ENCODE measurements at places on chromosomes 5 and 9.

GRCh38 chr5:1293416-1294205 is 1.3 kb downstream of the TERT start:
- DNase-seq = no peak

DNA sequence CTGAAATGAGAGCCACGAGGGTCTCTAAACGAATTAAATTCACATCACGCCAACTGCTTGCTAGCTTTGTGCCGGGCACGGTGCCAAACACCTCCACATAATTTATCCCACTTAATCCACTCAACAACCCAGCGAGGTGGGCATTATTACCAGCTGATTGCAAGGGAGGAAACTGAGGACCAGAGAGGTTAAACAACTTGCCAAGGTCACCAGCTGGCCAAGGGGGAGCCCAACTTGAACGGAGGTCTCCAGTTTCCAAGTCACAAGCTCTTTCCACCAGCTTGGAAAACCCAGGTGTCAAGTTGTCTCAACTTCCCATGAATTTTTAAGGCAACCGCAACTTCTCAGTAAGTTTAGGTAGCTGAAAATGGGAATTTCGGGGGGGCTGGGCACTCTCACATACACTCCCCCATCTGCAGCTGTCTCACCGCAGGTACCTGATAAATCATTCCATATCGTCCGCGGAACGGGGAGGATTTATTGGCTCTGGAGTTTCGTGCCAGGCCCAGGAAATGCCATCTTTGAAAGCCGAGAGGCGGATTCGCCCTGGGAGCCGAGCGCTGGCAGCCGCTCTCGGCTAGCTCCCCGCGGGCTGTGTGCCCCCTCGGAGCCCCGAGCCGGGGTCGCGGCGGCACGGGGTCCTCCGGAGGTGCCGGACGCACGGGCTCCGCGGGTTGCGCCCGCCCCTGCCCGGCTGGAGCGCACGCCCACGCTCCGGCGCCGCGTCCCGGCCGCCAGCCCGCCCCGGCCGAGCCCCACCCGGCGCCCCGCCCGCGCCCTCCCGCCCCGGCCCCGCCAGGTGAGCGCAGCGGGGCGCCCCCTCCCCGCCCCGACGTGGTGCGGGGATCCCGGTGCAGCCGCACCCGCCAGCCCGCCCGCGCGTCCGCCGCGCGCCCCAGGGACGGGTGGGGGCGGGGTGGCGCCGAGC is 617 bp downstream of the PTPN3 start:
- DNase-seq = no peak

GRCh38 chr9:68966496-68966944 is 47.4 kb downstream of the PRKACG start:
- DNase-seq = no peak

- DNase-seq = no peak
These were observed 1253.6 kb downstream of the EFNA5 start for GRCh38 chr5:106417163-106417562.

GRCh38 chr5:142636093-142636492 is 49.8 kb downstream of the FGF1 start:
- DNase-seq = no peak

DNA sequence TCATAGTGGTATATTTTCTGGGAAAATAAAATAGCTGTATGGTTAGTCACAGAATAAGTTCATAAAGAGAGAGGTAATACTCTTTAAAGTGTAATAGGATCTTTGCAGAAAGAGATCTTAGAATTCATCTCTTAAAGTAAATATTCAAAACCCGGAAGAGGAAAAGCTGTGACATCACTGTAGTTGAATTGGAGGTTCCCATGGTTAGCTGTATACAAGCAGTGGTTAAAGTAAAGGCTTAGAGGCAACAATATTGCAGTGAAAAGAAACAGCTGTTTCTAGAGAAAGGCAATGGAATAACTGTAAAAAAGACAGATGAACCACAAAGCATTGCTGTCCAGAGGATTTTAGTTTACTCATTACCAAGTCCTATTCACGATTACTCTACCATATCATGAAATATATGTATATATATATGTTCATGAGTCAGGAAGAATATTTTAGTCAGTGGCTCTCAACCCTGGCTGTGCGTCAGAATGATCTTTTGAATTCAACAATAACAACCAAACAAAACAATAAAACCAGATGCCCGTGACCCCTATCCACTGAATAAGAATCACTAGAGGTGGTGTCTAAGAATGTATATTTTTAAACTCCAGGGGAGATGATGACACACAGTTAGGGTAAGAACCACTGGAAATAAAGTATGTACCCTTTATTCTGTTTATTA is 4.7 kb downstream of the ERCC6L2 start:
- DNase-seq = peak; percentile 87

GRCh38 chr5:158824241-158824882 is 275.4 kb downstream of the EBF1 start:
- DNase-seq = no peak

- no peak for DNase-seq
These were observed 110.1 kb downstream of the SPOCK1 start for GRCh38 chr5:137389042-137389441.

DNA sequence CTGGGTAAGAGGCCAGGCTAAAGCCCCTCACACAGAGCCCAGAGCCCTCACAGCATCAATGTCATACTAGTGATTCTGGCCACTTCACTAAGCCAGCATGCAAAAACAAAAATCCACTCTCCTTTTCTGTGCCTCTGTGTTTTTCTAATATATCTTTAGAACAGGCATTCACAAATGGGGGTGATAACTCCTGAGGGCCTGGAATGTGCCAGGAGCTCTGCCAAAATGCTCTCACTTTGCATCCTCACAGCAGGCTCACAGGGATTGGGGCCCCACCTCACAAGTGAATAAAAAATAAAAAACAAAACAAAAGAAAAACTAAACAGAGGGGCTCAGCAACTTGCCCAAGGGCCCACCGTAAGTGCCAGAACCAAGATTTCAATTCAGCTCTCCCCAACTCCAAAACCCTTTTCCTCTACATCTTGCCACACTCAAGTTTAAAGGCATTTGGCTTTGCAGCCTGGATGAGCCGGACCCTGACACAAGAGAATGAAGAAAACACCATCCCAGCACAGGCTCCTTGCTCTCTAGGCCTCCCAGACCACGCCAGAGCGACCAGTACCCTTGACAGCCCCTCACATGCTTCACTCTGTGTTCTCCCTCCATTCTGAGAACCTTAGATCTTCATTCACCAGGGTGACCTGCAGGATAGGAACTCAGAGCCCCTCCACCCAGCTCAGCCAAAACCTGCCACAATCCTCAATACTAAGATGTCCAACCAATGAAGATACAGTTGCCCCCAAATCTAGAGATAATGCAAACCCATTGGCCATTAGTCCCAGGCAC is 51.3 kb downstream of the SAXO1 start:
- no peak for DNase-seq

GRCh38 chr5:128002425-128002824 is 81.1 kb upstream of the SLC12A2 start:
- no peak for DNase-seq

DNA sequence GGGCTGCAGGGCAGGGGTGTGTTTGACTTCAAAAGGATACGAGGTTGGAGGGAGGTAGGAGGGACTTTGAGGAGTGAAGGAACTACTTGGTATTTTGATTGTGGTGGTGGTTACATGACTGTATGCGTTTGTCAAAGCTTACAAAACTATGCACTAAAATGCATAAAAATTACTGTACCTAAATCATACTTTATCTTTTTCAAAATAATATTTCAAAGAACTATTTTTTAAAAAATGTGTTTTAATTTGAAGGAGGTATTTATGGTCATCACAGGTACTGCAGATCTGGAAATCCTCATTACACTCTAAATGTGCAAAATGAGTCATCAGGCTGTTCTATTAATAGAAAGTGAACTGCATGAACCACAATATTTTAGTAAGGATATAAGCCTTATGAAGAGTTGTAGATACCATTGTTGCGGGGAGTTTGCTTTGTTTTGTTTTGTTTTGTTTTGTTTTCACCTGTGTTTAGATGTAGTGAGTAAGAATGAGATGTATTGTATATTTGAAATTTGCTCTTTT is 116.9 kb downstream of the ARRDC3 start:
- DNase-seq = peak; percentile 77

DNA sequence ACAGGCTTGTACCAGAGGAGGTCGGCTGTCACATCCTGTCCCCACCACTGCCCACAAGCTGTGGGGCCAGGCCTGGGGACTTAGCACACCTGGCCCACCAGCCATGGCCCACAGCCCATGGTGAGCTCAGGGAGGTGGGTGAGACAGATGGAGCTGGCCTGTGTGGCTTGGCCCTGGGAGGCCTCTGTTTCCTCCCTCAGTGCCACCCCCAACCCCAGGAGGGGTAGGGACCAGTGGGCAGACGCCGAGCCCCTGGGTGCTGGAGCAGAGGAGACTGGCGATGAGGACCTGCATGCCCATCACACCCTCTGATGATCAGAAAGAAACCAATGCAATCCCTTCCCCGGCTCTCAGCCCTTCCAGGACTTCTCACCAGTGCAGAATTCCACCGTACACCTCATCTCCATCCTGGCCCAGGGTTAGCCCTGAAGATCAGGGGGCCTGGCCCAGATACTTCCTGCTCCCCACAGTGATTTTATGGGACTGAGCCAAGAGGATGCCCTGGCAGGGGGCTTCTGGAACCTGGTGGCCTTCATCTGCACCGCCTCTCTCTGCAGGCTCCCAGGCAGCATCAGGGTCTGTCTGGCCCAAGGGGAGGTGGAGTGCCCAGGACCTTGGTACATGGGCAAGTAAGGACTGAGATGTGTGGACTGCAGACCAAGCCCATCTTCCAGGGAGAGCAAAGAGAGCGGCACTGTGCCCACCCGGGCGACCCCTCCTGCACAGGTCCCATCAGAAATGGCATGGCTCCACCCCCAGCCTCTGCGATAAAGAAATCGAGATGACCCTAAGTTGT is 16.9 kb upstream of the NKD2 start:
- DNase-seq = no peak

GRCh38 chr9:70049236-70049635 is 5.6 kb downstream of the MAMDC2 start:
- DNase-seq = no peak

GRCh38 chr9:129497005-129497812 is 123.7 kb downstream of the C9orf50 start:
- peak; percentile 15 for DNase-seq

- no peak for DNase-seq
These were observed 436.5 kb upstream of the SLC30A5 start for GRCh38 chr5:68657055-68657961.

DNA sequence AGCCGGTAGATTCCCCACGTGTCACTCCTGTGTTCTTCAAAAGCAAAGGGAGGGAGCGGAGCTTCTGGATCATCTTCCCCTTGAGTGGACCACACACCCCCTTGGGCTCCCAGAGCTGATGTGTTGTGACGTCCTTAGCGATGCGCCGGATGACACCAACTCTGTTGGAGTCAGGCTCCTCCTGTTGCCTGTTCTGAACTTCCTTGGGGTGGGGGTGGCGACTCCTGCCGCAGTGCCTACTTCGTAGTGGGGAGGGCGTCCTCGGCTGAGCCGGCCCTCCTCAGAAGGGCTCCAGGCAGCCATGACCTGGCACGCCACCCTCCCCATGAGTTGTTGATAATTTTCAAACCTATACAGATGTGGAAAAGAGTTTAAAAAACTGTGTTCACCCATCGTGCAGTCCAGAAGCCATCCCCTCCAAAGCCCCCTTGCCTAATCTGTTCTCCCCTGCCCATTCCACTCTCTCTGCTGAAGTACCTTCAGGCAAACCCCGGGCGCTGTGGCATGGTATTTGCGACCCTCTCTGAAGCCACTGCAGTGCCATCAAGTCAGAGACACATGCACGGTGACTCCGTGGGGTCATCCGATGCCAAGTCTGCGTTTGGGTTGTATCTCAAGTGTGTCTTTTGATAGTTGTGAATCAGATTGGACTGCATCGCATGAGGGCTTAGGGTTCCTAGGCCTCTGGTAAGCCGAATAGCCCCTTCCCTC is 16.7 kb downstream of the EXOC3 start:
- no peak for DNase-seq

GRCh38 chr5:1810581-1811101 is 9.4 kb downstream of the NDUFS6 start:
- no peak for DNase-seq

- peak; percentile 90 for DNase-seq
These were observed 151.9 kb downstream of the MACROH2A1 start for GRCh38 chr5:135246923-135247795.

- no peak for DNase-seq
These were observed 22.5 kb upstream of the MLANA start for GRCh38 chr9:5868235-5868634.

- no peak for DNase-seq
These were observed 4.6 kb downstream of the NIPAL4 start for GRCh38 chr5:157464519-157465171.

Data from endothelial cell of umbilical vein (primary cell).